ENCODE measurements at places on chromosomes 3 and 15. TPM values are rescaled to one million over a fixed set of nuclear protein-coding genes. Genes with fewer than 3 reads are reported as not detected.

SERPINI2 gene
- total RNA-seq = not detected

GRCh38 chr3:157077565-157077991 lies 82.4 kb downstream of the CCNL1 start:
- DNase-seq = no peak
- no peak overlapping the region for H3K4me3 ChIP-seq
- peaks cover 43% of the 10 kb centered on the region for H3K4me1 ChIP-seq
- H3K27ac ChIP-seq = no peak overlapping the region
- no peaks in the 10 kb centered on the region for H3K27me3 ChIP-seq
- no peaks in the 10 kb centered on the region for H3K36me3 ChIP-seq

- no peaks in the 10 kb centered on the region for H3K36me3 ChIP-seq
- no peak overlapping the region for H3K27ac ChIP-seq
- peaks cover 12% of the 10 kb centered on the region for H3K4me1 ChIP-seq
- DNase-seq = no peak
These were observed 99.8 kb upstream of the STRIT1 start for GRCh38 chr3:155393316-155393715.

GOLGA6A gene
- not detected for total RNA-seq

- H3K36me3 ChIP-seq = no peaks in the 10 kb centered on the region
- no peak for DNase-seq
- no peak overlapping the region for H3K4me3 ChIP-seq
- no peak overlapping the region for H3K27ac ChIP-seq
- H3K27me3 ChIP-seq = no peaks in the 10 kb centered on the region
- H3K4me1 ChIP-seq = no peaks in the 10 kb centered on the region
These were observed 585.8 kb downstream of the NLGN1 start for GRCh38 chr3:173983343-173983742.

- no peaks in the 10 kb centered on the region for H3K4me1 ChIP-seq
- H3K27me3 ChIP-seq = no peaks in the 10 kb centered on the region
- H3K4me3 ChIP-seq = no peak overlapping the region
- H3K27ac ChIP-seq = no peak overlapping the region
These were observed 195.8 kb downstream of the SHQ1 start for GRCh38 chr3:72652395-72652794.

GRCh38 chr3:86991482-86991815 lies 500 bp upstream of the VGLL3 start:
- peak overlapping the region; percentile 85 for H3K27ac ChIP-seq
- peaks cover 49% of the 10 kb centered on the region for H3K4me1 ChIP-seq
- no peak for DNase-seq
- no peaks in the 10 kb centered on the region for H3K27me3 ChIP-seq

DNA sequence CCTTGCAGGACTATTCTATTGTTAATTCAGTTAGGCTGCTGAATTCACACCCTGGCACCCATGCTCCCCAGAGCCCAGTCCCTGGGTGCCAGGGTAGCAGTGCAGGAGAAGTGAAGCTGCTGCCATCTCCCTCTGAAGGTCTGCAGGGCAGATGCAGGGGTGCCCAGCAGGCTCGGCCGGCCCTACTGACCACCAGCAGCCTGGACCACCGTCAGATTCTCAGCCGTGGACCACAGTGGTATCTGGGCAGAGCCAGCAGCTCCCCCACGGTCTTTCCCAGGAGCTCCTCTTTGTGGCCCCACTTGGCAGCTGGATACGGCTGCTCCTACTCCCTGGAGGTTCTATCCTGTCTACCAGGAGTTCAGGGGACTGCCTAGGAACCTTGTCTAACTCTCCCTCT lies 46.8 kb downstream of the ALDH1L1 start:
- peak overlapping the region; percentile 44 for H3K27ac ChIP-seq
- H3K27me3 ChIP-seq = no peaks in the 10 kb centered on the region
- peaks cover 14% of the 10 kb centered on the region for H3K4me1 ChIP-seq
- H3K36me3 ChIP-seq = no peaks in the 10 kb centered on the region

DUOXA2 gene
- not detected for total RNA-seq

- H3K4me3 ChIP-seq = no peak overlapping the region
- no peak overlapping the region for H3K27ac ChIP-seq
- H3K27me3 ChIP-seq = peaks cover 5% of the 10 kb centered on the region
- DNase-seq = peak; percentile 4
These were observed 74.0 kb downstream of the CHRNA7 start for GRCh38 chr15:32104061-32104995.

GRK7 gene
- total RNA-seq = not detected

CX3CR1 gene
- not detected for total RNA-seq

- no peaks in the 10 kb centered on the region for H3K36me3 ChIP-seq
- no peaks in the 10 kb centered on the region for H3K27me3 ChIP-seq
- no peak overlapping the region for H3K27ac ChIP-seq
- no peak for DNase-seq
These were observed 34.1 kb upstream of the NR2C2 start for GRCh38 chr3:14913071-14913925.

- H3K4me3 ChIP-seq = no peak overlapping the region
- H3K36me3 ChIP-seq = no peaks in the 10 kb centered on the region
- no peaks in the 10 kb centered on the region for H3K27me3 ChIP-seq
- DNase-seq = no peak
- H3K4me1 ChIP-seq = no peaks in the 10 kb centered on the region
These were observed 149.0 kb downstream of the USP13 start for GRCh38 chr3:179801856-179802255.

- no peak for DNase-seq
- H3K4me3 ChIP-seq = no peak overlapping the region
- no peaks in the 10 kb centered on the region for H3K27me3 ChIP-seq
- H3K36me3 ChIP-seq = no peaks in the 10 kb centered on the region
- H3K4me1 ChIP-seq = no peaks in the 10 kb centered on the region
These were observed 74.3 kb upstream of the SLCO2A1 start for GRCh38 chr3:134104031-134104430.

HYAL1 gene
- total RNA-seq = not detected

DNA sequence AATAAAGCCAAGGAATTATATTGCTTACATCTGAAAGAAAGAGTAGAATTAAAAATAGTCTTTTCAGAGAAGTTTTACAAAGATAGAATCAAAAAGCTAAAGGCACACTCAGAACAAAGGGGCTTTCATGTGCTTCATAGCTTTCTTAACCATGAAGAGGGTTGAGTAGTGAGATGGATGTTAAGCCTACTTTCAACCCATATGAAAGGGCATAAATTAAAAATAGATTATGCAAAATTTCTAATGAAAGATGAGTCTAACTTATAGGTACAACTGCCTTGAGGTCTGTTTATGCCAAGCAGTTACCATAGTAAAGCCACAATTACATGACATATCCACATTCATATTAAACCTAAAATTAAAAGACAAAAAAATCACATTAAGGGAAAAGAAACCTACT lies 223.3 kb upstream of the ARHGEF26 start:
- H3K36me3 ChIP-seq = no peaks in the 10 kb centered on the region
- peaks cover 5% of the 10 kb centered on the region for H3K4me1 ChIP-seq
- H3K27me3 ChIP-seq = no peaks in the 10 kb centered on the region

DNA sequence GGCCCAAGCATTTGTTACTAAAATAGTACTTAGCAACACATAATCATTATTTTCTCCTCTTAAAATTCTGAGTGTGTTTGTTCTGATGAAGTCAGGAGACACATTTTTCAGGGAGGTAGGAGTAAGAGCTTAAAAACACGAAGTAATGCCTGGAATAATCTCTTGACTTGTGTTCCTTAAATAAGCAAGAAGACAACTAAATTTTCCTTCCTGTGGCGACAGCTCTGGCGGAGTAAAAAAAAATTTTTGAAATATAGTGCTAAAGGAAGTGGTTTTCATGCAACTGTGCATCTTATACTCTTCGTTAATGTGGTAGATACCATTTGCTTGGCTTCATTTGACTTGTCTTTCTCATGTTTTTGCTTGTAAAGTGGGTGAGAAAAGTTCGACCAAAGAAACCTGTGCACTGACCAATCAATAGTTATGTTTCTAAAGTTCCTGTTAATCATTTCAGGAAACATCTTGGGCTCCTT lies 11.1 kb upstream of the MBNL1 start:
- H3K36me3 ChIP-seq = no peaks in the 10 kb centered on the region
- H3K4me3 ChIP-seq = no peak overlapping the region
- H3K27me3 ChIP-seq = no peaks in the 10 kb centered on the region
- DNase-seq = no peak
- H3K4me1 ChIP-seq = no peaks in the 10 kb centered on the region
- H3K27ac ChIP-seq = no peak overlapping the region

- DNase-seq = no peak
- no peak overlapping the region for H3K4me3 ChIP-seq
- H3K36me3 ChIP-seq = no peaks in the 10 kb centered on the region
- no peak overlapping the region for H3K27ac ChIP-seq
- H3K27me3 ChIP-seq = no peaks in the 10 kb centered on the region
- no peaks in the 10 kb centered on the region for H3K4me1 ChIP-seq
These were observed 53.5 kb upstream of the PROK2 start for GRCh38 chr3:71838406-71838805.

ATP13A5 gene
- not detected for total RNA-seq

DCLK3 gene
- total RNA-seq = 0.04 TPM

GRCh38 chr15:65954289-65954741 lies 85.0 kb downstream of the RAB11A start:
- H3K4me1 ChIP-seq = no peaks in the 10 kb centered on the region
- no peaks in the 10 kb centered on the region for H3K27me3 ChIP-seq
- H3K36me3 ChIP-seq = no peaks in the 10 kb centered on the region
- peak; percentile 22 for DNase-seq
- no peak overlapping the region for H3K27ac ChIP-seq
- H3K4me3 ChIP-seq = no peak overlapping the region

GRCh38 chr3:97910931-97911351 lies 61.3 kb downstream of the RIOX2 start:
- H3K4me1 ChIP-seq = peaks cover 15% of the 10 kb centered on the region
- H3K27me3 ChIP-seq = no peaks in the 10 kb centered on the region

GRCh38 chr15:61857169-61857829 lies 202.9 kb downstream of the VPS13C start:
- H3K4me3 ChIP-seq = peak overlapping the region; percentile 18
- no peaks in the 10 kb centered on the region for H3K27me3 ChIP-seq
- H3K27ac ChIP-seq = peak overlapping the region; percentile 76
- no peaks in the 10 kb centered on the region for H3K36me3 ChIP-seq
- peaks cover 7% of the 10 kb centered on the region for H3K4me1 ChIP-seq

CAPN3 gene
- 0.54 TPM for total RNA-seq

GABRB3 gene
- total RNA-seq = not detected

GRCh38 chr3:59115364-59116232 lies 65.8 kb upstream of the CFAP20DC start:
- no peak overlapping the region for H3K4me3 ChIP-seq
- H3K27ac ChIP-seq = no peak overlapping the region
- H3K4me1 ChIP-seq = no peaks in the 10 kb centered on the region
- H3K27me3 ChIP-seq = no peaks in the 10 kb centered on the region
- no peak for DNase-seq
- no peaks in the 10 kb centered on the region for H3K36me3 ChIP-seq

DNA sequence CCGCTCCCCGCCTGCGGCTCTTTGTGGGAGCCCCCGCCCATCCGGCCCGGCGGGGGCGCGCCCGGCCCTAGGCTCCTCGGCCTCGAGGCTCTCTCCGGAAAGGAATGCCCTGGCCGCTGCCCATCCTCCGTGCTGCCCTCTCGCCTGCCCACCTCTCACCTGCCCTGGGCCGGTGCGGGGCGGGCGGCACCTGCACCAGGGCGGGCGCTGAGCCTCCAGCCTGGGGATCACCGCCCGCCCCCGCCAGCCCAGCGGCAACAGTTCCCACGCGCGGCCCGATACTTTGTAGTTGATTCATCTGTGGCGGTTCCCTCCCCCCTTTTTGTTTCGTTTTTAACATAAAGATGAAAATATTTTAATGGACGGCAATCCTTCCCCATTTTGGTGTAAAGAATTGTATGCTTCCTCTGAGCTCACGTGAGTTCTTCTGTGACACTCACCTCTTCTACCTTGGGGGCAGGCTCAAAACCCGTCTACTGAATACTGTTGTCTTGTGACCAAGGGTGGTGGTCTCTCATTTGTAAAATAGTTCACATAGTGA lies 1.9 kb downstream of the KLF13 start:
- peak overlapping the region; percentile 93 for H3K4me3 ChIP-seq
- H3K27ac ChIP-seq = no peak overlapping the region
- no peaks in the 10 kb centered on the region for H3K36me3 ChIP-seq

GRCh38 chr15:31792611-31793199 lies 237.6 kb upstream of the CHRNA7 start:
- H3K4me1 ChIP-seq = no peaks in the 10 kb centered on the region
- no peaks in the 10 kb centered on the region for H3K36me3 ChIP-seq
- H3K27ac ChIP-seq = no peak overlapping the region

C3orf20 gene
- 0.17 TPM for total RNA-seq

DNAH12 gene
- not detected for total RNA-seq

CCRL2 gene
- total RNA-seq = not detected

- DNase-seq = no peak
- no peak overlapping the region for H3K4me3 ChIP-seq
- no peaks in the 10 kb centered on the region for H3K4me1 ChIP-seq
- H3K27ac ChIP-seq = no peak overlapping the region
- H3K36me3 ChIP-seq = no peaks in the 10 kb centered on the region
- no peaks in the 10 kb centered on the region for H3K27me3 ChIP-seq
These were observed 40.6 kb downstream of the ITPR1 start for GRCh38 chr3:4533489-4534443.

ACTC1 gene
- not detected for total RNA-seq
